ENCODE measurements at places on chromosomes 13 and 19. TPM values are rescaled to one million over a fixed set of nuclear protein-coding genes. Genes with fewer than 3 reads are reported as not detected.
A peak's percentile ranks its signal among the peaks of the same experiment; 100 is the strongest.

Gene ZNF71
- 10.1 TPM for polyA plus RNA-seq

Gene GRK1
- not detected for polyA plus RNA-seq

Gene HSD17B14
- 46.3 TPM for polyA plus RNA-seq

Gene MPND
- 13.8 TPM for polyA plus RNA-seq

Gene PTGER1
- 0.21 TPM for polyA plus RNA-seq

DNA sequence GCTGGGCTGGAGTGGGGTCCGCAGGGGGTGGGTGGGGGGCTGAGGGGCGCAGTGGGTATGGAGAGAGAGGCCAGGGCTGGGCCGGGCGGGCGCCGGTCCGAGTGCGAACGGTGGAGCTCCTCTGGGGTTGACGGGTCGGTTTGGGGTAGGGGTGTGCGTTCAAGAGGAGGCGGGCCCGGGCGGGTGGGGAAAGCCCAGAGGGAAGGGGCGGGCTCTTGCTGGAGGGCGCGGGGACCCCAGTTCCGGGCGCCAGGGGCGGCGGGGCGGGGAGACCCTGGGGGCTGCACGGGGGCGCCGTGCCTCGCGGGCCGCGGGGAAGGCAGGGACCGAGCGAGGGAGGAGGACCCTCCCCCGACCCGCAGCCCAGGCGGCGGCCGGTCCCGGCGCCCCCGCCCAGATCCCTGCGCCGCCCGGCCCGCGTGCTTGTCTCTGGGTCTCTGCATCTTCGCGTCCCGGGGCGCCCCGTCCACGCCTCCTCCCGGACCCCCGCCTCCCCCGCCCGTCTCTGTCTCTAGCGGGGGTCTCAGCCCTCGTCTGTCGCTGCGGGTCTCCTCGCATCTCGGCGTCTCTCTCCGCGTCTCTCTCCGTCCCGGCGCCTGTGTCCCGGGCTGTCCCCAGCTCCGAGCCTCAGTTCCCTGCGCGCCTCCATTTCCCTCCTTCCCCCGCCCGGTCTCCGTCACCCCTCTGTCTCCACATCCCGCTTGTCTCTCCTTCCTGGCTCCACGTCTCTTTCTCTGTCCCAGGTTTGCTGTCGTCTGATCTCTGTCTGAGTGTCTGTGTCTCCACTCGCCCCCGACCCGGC lies 8.3 kb upstream of the SHISA7 start:
- no peak for DNase-seq

- DNase-seq: no peak
Measured at GRCh38 chr13:41196620-41197019, 2.3 kb upstream of the KBTBD7 start.

DNA sequence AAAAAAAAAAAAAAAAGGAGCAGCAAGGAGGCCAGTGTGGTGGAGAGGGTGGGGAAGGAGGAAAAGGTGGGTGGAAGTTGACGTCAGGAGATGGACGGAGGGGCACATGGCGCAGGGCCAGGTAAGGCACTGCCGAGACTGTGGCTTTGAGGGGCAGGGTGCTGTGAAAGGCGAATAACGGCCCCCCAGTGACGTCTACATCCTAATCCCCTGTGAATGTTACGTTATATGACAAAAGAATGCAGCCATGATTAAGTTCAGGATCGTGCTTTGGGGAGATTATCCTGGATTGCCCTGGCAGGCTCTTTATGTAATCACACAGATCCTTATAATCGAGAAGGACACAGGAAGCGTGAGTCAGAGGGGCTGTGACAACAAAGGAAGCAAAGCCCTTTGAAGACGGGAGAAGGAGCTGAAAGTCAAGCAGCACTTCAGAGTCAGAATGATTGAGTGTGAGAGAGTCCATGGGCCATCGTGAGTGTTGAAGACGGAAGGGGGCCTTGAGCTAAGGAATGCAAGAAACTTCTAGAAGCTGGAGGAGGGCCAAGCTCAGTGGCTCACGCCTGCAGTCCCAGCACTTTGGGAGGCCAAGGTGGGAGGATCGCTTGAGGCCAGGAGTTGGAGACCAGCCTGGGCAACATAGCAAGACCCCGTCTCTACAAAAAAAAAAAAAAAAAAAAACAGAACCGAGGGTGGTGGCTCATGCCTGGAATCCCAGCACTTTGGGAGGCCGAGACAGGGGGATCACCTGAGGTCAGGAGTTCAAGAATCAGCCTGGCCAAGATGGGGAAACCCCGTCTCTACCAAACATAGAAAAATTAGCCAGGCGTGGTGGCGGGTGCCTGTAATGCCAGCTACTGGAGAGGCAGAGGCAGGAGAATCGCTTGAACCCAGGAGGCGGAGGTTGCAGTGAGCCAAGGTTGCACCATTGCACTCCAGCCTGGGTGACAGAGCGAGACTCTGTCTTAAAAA lies 13.8 kb upstream of the CEACAM16 start:
- peak; percentile 97 for DNase-seq

DNA sequence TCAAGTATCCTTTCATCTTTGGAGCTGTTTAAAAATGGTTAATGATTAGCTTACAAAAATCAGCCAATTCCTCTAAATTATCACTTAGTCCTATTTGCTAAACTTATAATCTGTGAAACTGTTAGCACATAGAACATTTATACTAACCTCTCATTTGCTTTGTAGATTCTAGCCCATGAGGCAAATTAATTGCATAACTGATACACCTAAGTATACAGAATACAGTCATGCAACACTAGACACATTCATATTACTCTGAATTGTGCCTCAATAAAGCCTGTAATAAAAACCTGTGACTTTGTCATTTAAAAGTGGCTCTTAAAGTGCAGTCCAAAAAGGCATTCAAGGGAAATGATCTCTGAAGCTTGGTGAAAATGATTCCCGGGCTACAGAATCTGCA lies 21.0 kb downstream of the SERPINE3 start:
- no peak for DNase-seq

DNA sequence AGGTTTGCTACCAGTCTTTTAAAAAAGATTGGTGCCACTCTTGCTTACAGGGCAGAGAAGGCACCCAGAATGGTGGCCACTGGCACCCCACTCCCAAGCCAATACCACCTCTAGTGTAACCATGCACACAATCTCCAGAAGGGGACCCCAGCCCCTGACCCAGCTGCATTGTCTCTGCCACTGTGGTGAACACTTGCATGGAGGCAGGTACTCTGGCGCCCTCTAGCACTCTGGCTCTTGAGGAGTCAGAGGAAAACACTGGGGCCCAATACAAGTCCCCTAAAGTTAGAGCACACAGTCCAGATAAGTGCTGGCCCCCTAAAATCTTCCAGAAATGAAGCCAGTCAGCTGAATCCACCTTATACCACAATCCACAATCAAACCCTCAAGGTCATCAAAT lies 6.0 kb downstream of the ERVV-1 start:
- no peak for DNase-seq

Measured in endothelial cell of umbilical vein (primary cell).